Transverse colon (tissue), 4 donors: ENCODE measurements at places on chromosomes 1 and 21. TPM values are rescaled to one million over a fixed set of nuclear protein-coding genes. Genes with fewer than 3 reads are reported as not detected.

Gene DDR2
- total RNA-seq: 35.5 TPM

Gene TSACC
- total RNA-seq: not detected

Gene GJA9
- total RNA-seq: 0.41 TPM

Gene EPHA2
- total RNA-seq: 2.6 TPM

Gene S100A9
- total RNA-seq: 99.0 TPM

Gene ALG14
- total RNA-seq: 0.40 TPM

DNA sequence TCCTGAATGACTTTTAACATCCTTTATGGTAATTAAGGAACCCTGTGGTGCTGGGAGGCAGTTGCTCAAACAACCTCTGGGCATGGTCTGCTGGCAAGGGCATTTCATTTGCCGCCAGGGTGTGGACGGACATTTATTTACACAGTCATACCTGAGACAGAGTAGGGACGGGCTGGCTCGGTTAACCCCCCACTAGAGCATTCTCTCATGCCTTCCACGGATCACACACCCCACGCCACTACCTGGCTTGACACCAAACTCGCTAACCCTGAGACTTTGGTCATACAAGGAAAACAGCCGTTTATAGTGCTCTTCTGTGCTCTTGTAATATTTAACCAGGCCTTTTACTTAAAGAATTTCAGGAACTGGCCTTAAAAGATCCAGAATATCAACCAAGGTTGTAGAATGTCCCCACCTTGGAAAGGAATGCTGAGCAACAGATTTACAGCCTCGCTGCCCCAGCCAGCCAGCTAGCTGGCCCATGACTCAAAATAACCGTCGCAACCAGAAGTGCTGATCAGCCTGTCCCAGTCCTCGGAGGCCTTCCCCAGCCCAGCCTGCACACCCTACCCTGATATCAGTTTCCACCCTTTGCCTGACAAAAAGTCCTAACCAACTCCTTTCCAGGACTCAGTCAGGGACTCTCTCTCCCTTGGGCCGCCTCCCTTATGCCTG, 6.5 kb upstream of the PDXK start:
- peak; percentile 89 for DNase-seq

GRCh38 chr1:245306628-245307410, 152.0 kb downstream of the KIF26B start:
- DNase-seq: no peak

GRCh38 chr1:48251323-48251722, 28.8 kb downstream of the SLC5A9 start:
- no peak for DNase-seq

- no peak for DNase-seq
Observed at GRCh38 chr1:154707901-154708463, 100.0 kb upstream of the ADAR start.

- DNase-seq: no peak
Observed at GRCh38 chr1:230626232-230626631, 16.0 kb upstream of the COG2 start.
